ENCODE measurements at places on chromosomes 13 and 19. TPM values are rescaled to one million over a fixed set of nuclear protein-coding genes. Genes with fewer than 3 reads are reported as not detected.

The TLE2 gene
- total RNA-seq: 11.3 TPM

The OR7D2 gene
- not detected for total RNA-seq

The PSMD8 gene
- total RNA-seq: 116 TPM

The TSHZ3 gene
- 17.8 TPM for total RNA-seq

The NOVA2 gene
- 28.2 TPM for total RNA-seq

The PBX4 gene
- 19.4 TPM for total RNA-seq

The FBN3 gene
- total RNA-seq: 75.1 TPM

The RNF17 gene
- total RNA-seq: 2.2 TPM

The PDX1 gene
- not detected for total RNA-seq

The CPB2 gene
- not detected for total RNA-seq

The EPS8L1 gene
- 3.1 TPM for total RNA-seq

The LPAR2 gene
- total RNA-seq: 43.8 TPM

The CDC16 gene
- total RNA-seq: 98.9 TPM

The SYCN gene
- total RNA-seq: not detected

The TEX26 gene
- total RNA-seq: not detected

The ZNF45 gene
- 36.6 TPM for total RNA-seq
